ENCODE measurements at places on chromosomes 16 and 17. TPM values are rescaled to one million over a fixed set of nuclear protein-coding genes. Genes with fewer than 3 reads are reported as not detected.

DNA sequence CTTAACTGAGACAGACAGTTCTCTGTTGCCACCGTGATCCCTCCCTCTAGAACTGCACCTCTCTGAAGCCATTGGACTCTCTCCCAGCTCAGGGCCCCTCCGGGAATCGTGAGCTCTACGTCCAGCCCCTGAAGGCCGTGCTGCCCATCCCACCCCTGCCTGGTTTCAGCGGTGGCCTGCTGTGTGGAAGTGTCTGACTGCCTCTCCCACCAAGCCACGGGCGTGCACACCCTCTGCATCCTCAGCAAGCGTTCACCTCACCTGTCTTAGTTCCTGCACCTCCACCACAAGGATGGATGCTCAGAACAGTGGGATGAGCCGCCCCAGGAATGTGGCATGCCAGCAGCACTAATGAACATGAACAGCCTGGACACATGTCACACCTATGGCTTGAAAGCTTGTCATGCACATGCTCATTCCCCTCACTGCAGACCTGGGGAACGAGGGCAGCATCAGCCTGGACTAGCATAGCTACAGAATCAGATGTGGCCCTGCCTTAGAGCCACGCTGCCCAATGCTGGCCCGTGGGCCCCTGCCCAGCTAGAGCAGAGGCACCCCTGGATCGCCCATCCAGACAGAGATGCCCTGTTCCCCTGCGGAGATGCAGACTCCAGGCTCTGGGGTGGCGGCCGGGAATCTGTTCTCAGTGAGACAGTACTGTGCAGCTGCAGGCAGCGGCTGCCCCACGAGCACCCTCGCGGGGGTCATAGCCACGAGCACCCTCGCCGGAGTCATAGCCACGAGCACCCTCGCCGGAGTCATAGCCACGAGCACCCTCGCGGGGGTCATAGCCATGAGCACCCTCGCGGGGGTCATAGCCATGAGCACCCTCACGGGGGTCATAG, 73.7 kb upstream of the CHMP6 start:
- no peak for DNase-seq

- no peak for DNase-seq
Observed at GRCh38 chr17:46115699-46116098, 77.5 kb downstream of the KANSL1 start.

SMIM36 gene
- not detected for polyA plus RNA-seq

- DNase-seq = no peak
Observed at GRCh38 chr17:61338874-61339478, 60.7 kb upstream of the TBX2 start.

- DNase-seq = no peak
Observed at GRCh38 chr16:47043200-47043599, 69.7 kb upstream of the DNAJA2 start.

DNA sequence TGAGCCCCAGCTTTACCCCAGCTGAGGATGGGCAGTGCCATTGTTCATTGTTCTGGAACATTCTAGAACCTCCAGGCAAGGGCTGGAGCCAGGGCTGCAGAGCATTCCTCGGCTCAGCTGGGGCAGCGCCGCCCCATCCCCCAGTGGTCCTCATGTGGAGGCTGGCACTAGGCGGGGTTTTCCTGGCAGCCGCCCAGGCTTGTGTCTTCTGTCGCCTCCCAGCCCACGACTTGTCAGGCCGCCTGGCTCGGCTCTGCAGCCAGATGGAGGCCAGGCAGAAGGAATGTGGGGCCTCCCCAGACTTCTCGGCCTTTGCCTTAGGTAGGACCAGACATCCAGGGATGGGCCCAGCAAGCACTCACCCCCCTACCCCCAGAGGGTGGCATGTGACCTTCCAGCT, at the start of gene TMEM95:
Gene TMEM95 (plus strand): TSS at position 104 of the 400 bp plus-strand sequence. CDS start 49 bp downstream, at position 153.
- DNase-seq = no peak

DNA sequence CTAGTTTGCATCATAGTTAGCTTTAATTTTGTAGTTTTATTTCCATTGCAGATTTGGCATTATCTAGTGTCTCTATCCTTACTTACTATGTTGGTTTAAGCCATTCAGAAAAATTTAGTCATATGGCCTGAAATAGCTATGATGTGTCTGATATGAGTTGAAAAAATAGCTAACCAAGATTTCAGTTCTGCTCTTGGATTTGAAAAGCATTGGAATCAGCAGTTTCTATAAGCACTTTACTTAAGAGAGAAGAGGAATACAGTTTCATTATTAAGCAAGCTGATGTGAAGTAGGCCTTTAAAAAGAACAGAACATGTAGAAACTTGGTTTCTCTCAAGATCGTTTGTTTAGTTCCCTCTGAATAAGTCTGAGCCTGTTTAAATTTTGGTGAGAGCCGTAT, 25.9 kb downstream of the LPCAT2 start:
- DNase-seq = no peak

CHP2 gene
- 0.45 TPM for polyA plus RNA-seq

DNA sequence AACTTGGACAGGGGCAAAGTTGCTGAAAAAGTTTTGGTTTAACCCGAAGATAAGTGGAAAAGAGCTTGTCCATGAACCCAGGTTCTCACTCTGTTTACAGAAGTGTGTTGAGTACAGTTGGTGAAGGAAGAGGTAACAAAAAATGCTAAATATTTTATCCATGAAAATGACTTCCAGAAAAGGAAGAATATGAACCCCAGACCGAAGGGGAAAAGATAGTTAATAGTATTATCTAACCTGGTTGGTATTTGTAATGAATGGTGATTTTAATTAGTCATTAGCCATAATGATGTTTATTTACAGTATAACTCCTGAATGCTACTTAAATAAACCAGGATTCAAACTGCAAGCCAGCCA, 574 bp upstream of the TMEM106A start:
- DNase-seq = no peak

AATF gene
- polyA plus RNA-seq = 44.5 TPM

GALK1 gene
- polyA plus RNA-seq = 24.0 TPM

DNA sequence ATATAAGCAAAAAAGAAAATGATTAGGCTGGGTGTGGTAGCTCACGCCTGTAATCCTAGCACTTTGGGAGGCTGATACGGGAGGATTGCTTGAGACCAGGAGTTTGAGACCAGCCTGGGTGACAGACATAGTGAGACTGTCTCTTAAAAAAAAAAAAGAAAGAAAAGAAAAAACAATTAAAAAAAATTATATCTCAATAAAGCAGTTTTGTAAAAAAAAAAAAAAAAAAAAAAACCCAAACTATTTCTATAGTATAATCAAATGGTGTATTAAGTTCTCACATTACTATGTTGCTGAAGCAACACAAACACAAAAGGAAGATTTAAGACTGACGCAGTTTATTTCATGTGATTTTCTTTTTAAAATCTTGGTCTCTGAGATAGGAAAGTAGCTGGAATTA, 140.5 kb downstream of the TRIM37 start:
- no peak for DNase-seq

CCL7 gene
- not detected for polyA plus RNA-seq

DNA sequence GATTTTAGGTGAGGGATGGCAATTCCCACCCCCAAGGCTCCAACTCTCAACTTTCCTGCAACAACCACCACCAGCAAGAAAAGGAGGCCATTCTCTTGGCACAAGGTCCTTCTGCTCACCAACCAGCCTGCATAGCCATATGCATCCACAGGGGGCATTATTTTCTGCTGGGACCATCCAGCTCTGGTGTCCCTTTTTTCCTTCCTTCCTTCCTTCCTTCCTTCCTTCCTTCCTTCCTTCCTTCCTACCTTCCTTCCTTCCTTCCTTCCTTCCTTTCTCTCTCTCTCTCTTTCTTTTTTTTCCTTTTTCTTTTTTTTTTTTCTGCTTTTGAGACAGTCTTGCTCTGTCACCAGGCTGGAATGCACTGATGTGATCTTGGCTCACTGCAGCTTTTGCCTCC, 21.1 kb upstream of the COX10 start:
- DNase-seq = no peak

DNA sequence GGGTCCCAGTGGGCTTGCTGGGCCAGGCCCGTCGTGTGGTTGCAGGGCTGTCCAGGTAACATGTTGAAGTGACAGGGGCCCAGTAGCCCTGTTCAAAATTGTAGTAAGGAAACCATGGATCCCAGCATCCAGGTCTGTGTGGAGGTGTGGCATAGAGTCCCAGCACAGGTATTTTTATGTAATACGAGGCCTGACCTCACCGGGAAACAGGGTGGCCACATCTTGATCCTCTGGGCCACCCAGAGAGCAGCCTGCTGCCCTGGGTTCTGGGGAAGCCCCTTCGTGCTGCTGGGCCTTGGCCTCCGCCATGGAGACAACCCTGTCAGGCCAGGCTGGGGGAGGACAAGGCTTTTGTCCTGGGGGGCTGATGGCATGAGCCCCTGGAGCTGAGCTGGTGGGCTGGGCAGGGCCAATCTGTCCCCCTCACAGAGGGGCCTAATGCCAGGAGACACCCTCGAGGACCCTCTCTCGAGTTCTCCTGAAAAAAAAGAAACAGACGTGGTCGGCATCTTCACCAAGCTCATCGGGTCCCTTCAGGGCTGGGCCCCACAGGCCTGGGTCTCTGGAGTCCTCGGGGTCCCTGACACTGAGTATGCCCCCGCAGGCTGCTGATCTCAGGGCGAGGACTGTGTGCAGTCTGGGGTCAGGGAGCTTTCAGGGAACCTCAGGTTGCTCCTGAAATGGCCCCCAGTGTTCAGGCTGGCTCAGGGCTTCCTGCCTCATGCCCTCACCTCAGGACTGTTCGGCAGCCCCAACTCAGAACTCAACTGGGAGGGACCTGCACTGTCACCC, 47.8 kb downstream of the TNFRSF13B start:
- no peak for DNase-seq

- peak; percentile 27 for DNase-seq
Observed at GRCh38 chr16:52597073-52597771, 50.3 kb upstream of the TOX3 start.

GRCh38 chr16:1557576-1557975, 24.1 kb downstream of the TMEM204 start:
- no peak for DNase-seq

OR2C1 gene
- 0.31 TPM for polyA plus RNA-seq

DNA sequence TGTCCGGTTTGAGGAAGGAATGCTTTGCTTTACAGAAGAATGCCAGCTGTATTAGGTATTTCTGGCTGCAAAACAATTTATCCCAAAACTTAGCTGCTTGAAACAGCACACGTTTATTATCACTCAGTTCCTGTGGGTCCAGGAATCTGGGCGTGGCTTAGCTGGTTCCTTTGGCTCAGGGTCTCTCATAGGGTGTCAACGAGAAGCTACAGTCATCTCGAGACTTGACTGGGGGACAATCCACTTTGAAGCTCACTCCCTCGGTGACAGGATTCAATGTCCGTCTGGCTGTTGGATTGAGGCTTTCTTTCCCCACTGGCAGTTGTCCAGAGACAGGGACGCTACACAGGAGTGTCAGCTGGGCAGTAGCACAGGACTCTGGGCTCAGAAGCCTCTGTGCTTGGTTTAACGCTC, 9.6 kb upstream of the RHBDF2 start:
- DNase-seq = no peak

GRCh38 chr17:1486802-1487695, 5.4 kb downstream of the MYO1C start:
- DNase-seq = no peak

CPHXL2 gene
- polyA plus RNA-seq = 0.19 TPM

DNA sequence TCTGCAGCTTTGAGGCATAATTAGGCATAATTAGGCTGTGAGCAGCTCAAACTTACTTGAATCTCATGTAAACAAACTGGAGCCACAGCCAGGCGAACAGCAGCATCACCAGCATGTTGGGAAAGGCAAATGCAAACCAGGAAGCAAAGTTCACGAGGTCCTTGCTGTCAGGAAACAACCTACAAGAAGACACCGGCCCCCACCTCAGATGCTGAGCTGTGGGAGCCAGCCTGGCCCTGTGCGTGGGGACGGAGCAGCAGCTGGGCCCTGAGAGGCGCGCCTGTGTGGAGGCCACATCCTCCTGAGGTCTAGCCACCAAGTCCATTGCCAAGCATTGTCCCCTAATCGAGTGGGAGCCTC, 12.2 kb downstream of the SLC13A5 start:
- no peak for DNase-seq

DNA sequence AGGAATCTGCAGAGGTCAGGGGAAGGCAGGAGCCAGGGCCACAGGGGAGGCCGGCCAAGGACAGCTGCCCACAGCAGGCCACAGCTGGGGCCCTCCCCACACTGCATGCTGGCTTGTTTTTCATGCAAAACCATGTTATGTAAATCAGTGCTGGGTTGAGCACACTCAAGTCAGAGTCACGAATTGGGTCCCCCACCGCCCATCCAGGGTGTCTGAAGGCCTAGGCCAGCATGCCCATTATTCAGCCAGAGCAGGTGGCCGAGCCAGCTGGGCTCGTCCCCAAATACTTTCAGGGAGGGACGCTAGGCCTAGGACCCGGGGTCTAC, 51.2 kb upstream of the TOB1 start:
- no peak for DNase-seq

HSF5 gene
- 0.50 TPM for polyA plus RNA-seq

DNA sequence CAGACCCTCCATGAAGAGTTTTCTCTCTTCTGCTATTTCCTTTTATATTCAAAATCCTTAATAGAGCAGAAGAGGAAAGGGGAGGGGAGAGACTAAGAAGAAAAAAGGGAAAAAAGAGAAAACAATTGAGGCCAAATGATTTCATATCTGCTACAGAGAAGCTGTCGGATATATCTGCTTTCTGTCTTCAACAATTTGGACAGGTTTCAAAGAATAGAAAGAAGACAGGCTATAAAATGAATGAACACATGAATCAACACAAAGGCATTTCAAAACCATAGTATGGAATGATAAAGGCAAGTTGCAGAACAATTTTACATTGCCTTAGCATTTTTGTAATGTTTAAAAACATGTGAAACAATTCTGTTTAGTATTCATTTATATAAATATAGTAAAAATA, 4.7 kb upstream of the CMTR2 start:
- no peak for DNase-seq

CMTM2 gene
- polyA plus RNA-seq = 0.74 TPM

- DNase-seq = no peak
Observed at GRCh38 chr17:6948976-6949375, 46.9 kb upstream of the ALOX12 start.

DNA sequence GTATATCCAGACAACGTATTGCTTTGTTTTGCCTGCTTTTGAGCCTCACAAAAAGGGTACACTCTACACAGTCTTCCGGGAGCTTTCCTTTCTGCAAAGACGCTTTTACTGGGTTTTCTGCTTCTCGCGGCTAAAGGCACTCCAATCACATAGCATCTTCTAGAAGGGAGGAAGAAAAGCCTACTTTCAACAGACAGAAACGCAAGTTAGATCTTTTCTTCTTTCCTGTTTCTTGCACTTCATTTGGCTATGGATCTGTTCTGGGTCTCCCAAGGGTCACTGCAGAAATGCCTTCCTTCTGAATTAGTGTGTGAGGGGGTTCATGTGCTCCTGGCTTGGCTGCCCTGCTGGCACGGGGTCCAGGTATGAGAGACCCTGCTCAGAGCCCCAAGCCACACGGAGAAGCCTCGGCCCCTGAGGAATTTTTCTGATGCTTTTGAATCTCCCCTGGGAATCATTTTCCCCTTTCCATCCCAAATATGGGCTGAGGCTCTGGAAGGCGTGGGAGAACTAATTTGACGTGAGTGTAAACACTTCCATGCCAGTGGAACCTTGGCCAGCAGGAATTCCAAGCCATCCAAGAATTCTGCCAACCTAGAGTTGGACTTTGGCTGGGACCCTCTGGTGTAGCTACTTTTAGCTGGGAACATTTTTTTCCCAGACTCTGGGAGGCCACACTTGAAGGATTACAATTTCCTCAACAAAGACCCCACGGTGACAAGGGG, 49.6 kb upstream of the NKD1 start:
- DNase-seq = no peak

GRCh38 chr16:58859958-58860669, 126.0 kb upstream of the GOT2 start:
- no peak for DNase-seq

- no peak for DNase-seq
Observed at GRCh38 chr17:78839235-78839761, 1.3 kb downstream of the USP36 start.

Measured in left renal pelvis (tissue), 4 donors.